ENCODE measurements at places on chromosomes 5 and 9.

DNA sequence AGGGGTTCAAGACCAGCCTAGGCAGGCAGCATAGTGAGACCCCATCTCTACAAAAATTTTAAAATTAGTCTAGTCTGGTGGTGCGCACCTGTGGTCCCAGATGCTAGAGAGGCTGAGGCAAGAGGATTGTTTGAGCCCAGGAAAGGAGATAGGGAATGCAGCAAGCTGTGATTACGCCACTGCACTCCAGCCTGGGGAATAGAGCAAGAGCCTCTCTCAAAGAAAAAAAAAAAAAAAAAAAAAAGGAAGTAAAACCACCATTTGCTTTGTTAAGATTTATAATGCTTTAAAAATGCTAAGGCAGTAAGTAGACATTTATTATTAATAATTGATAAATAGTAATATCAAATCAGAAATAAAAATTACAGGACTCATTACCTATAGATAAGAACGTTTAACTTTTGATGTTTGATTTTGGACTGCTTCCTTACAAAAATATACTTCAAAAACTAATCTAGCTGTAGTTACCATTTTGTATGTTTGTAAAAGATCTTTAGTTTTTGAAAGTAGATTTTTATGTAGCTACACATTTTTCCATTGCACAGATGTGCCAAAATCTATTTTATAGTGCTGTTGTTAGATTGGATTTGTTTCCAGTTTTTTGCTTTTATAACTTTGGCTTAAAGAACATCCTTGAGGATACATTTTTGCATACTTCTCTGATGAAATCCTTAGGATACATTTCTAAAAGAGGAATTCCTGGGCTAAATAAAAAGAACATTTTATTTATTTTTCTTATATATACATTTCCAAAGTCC, 86.4 kb downstream of the INIP start:
- DNase-seq = no peak

DNA sequence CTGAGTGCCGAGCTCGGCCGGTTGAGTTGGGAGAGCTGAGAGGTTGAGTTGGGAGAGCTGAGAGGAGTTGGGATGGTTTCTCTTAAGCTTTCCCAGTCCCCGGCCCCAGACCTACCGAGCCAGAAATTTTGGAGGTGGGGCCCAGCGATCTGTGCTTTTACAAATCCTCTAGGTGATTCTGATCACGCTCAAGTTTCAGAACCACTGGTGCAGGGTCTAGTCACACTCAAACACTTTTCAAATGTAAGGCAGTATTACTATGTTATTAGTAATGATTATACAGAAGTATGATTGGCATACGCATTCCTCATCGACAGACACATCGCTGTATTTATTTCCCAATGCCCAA, 256 bp upstream of the CLINT1 start:
- no peak for DNase-seq

DNA sequence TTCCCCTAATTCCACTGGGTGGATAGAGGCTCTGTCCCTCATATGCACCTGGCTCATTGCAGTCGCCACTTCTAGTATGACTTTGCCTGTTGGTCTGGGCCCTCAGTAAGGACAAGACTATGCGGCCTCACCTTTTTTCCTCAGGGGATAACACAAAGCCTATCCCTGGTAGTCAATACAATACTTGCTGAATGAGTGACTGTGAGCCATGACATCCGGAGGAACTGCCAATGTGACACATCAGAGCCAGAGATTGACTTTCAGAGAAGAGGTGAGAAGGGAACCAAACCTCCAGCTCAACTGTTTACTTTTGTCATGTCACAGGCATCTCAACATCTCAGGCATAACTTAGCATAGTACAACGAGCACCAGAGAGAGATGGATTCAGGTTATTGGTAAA, 371.3 kb downstream of the DMRT2 start:
- no peak for DNase-seq

- no peak for DNase-seq
Measured at GRCh38 chr5:103605277-103605676, 42.7 kb upstream of the NUDT12 start.

GRCh38 chr5:136769900-136770684, 404.7 kb upstream of the TRPC7 start:
- DNase-seq = peak; percentile 72

DNA sequence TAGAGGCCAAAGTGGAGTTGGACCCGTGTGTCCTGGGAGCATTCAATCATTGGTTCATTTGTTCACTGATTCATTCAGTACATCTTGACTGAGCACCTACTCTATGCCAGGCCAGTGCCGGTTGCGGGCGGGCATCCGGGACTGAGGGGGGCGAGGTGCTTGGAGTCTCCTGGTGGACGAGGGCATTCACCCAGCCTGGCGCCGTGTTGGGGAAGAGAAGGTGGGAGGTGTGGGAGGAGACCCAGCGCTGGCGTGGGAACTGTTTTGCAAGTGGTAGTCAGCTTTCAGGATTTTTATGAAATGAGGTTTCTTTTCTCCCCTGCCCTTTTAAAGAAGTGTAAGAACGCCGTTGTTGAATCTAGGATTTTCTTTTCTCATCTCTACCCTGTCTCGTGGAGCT, 37.2 kb downstream of the NCS1 start:
- DNase-seq = no peak

DNA sequence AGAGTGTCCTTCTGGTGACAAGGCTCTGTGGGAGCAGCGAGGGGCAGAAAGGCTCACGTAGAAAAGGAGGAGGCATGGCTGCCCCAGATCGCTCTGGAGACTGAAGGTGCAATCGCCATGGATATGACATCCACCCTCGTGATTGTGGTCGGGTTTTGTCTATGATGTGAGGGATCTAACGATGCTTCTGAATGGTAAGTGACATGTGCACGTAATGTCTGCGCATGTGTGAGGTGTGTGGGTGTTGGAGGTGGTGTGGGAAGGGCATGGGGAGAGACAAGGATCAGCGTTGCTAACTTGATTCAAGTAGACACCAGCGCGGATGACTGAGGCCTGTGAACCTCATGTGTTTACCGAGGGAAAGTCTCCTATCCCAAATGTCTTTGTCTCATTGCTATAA, 20.2 kb downstream of the IRX1 start:
- DNase-seq = no peak

DNA sequence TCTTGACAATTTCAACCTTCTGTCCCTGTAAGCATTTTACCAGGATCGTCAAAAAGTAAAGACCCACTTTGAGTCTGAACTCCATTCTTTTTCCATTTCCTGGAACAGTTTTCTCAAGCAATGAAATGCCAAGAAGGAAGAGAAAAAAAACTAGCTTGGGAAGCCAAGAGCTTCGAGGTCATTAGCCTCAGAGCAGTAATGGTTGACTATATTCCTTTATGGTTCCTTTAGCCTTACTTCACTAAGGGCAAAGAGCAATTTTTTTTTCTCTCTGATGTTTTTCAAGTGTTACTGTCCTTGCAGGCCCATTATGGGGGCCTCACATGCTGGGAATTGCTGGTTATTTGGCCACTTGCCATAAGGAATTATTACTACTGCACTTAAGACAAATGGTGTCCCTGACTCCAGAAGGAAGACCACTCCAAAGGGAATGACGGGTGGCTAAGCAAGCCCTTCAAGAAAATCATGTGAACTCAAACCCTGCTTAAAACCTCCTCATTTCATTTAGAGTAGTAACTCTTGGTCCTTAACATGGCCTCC, 37.1 kb downstream of the BNC2 start:
- no peak for DNase-seq

DNA sequence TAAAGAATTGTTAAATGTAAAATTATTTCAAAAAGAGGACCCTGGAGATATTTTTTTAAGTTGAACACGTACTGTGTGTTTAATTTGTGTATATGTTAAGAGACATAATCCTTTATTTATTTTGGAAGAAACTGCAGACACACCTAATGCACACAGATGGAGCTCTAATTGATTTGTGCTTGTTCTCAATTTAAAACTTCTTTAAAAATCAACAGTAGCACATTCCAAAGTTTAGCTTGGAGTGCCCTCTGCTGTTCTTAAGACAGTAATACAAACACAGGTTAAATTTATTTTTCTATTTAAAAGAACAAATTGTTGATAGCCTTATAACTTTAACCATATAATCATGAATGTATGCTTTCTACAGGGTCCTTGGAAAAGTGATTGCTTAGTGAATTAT, 277.6 kb upstream of the ADAMTS16 start:
- DNase-seq = no peak

Measured in amniotic stem cell (primary cell).